ENCODE measurements at places on chromosomes 4 and X. TPM values are rescaled to one million over a fixed set of nuclear protein-coding genes. Genes with fewer than 3 reads are reported as not detected.
A peak's percentile ranks its signal among the peaks of the same experiment; 100 is the strongest.

DNA sequence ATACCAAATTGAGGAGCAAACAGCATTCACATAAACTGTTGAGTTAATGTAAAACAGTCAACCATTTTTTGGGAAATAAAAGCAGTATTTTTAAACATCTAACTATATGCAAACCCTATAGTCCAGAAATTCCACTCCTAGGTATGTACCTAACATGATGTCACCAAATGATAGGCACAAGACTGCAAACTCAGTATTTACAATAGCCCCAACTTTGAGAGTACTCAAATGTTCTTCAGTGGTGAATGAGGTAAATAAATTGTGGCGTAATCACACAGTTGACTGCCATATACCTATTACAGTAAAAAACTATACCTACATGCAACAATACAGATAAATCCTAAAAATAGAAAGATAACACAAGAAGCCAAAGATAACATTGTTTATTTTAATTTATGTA is 1243.8 kb upstream of the ADGRL3 start:
- no peak for DNase-seq
- H3K36me3 ChIP-seq = no peaks in the 10 kb centered on the region
- H3K4me3 ChIP-seq = no peak overlapping the region
- no peak overlapping the region for H3K27ac ChIP-seq

- H3K4me3 ChIP-seq = no peak overlapping the region
- no peaks in the 10 kb centered on the region for H3K27me3 ChIP-seq
- H3K36me3 ChIP-seq = no peaks in the 10 kb centered on the region
- no peak for DNase-seq
Observed at GRCh38 chrX:16061296-16061695, 62.1 kb upstream of the GRPR start.

- no peak for DNase-seq
- no peak overlapping the region for H3K4me3 ChIP-seq
- H3K27ac ChIP-seq = no peak overlapping the region
Observed at GRCh38 chr4:62930884-62931283, 1478.4 kb downstream of the TECRL start.

DNA sequence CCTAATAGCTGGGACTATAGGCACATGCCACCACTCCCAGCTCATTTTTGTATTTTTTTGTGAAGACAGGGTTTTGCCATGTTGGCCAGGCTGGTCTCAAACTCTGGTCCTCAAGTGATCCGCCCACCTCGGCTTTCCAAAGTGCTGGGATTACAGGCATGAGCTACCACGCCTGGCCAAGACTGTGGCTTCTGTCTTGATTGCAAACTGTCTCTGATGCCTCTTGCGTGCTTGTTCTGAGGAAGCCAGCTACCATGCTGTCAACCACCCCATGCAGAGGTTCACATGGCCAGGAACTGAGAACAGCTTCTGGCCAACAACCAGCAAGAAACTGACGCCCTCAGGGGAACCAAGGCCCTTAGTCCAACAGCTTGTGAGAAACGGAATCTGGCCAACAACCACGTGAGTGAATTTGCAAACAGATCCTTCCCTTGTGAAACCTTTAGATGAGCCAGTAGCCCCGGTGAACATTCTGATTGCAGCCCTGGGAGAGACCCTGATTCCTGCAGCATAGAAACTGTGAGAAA is 71.2 kb downstream of the SUPT20HL2 start:
- H3K36me3 ChIP-seq = no peaks in the 10 kb centered on the region
- H3K27me3 ChIP-seq = no peaks in the 10 kb centered on the region
- DNase-seq = peak; percentile 24
- H3K4me1 ChIP-seq = no peaks in the 10 kb centered on the region

GRCh38 chr4:140044337-140044902 is 109.6 kb downstream of the MAML3 start:
- H3K4me1 ChIP-seq = peaks cover 27% of the 10 kb centered on the region
- H3K4me3 ChIP-seq = no peak overlapping the region
- DNase-seq = no peak
- H3K27me3 ChIP-seq = no peaks in the 10 kb centered on the region
- no peak overlapping the region for H3K27ac ChIP-seq

GRCh38 chrX:153365670-153366069 is 31.7 kb downstream of the ZNF275 start:
- DNase-seq = no peak
- H3K27ac ChIP-seq = no peak overlapping the region
- no peak overlapping the region for H3K4me3 ChIP-seq
- peaks cover 3% of the 10 kb centered on the region for H3K4me1 ChIP-seq
- no peaks in the 10 kb centered on the region for H3K36me3 ChIP-seq
- peaks cover 3% of the 10 kb centered on the region for H3K27me3 ChIP-seq

- H3K4me3 ChIP-seq = no peak overlapping the region
- H3K27ac ChIP-seq = no peak overlapping the region
- DNase-seq = no peak
- H3K27me3 ChIP-seq = peaks cover 5% of the 10 kb centered on the region
- no peaks in the 10 kb centered on the region for H3K4me1 ChIP-seq
Observed at GRCh38 chr4:73451404-73451803, 15.4 kb downstream of the AFP start.

GRCh38 chrX:370963-371745 is 15.6 kb downstream of the PPP2R3B start:
- no peak overlapping the region for H3K27ac ChIP-seq
- peaks cover 10% of the 10 kb centered on the region for H3K4me1 ChIP-seq
- H3K36me3 ChIP-seq = no peaks in the 10 kb centered on the region

- H3K27me3 ChIP-seq = peaks cover 6% of the 10 kb centered on the region
- H3K27ac ChIP-seq = no peak overlapping the region
- no peak for DNase-seq
- no peaks in the 10 kb centered on the region for H3K4me1 ChIP-seq
- no peaks in the 10 kb centered on the region for H3K36me3 ChIP-seq
Observed at GRCh38 chrX:9654929-9655328, 110.7 kb downstream of the GPR143 start.

- H3K27ac ChIP-seq = no peak overlapping the region
- no peak overlapping the region for H3K4me3 ChIP-seq
- no peak for DNase-seq
- H3K4me1 ChIP-seq = no peaks in the 10 kb centered on the region
- no peaks in the 10 kb centered on the region for H3K36me3 ChIP-seq
Observed at GRCh38 chr4:177225605-177226004, 84.1 kb upstream of the NEIL3 start.

- peaks cover 46% of the 10 kb centered on the region for H3K4me1 ChIP-seq
- no peak overlapping the region for H3K27ac ChIP-seq
- H3K4me3 ChIP-seq = no peak overlapping the region
- H3K27me3 ChIP-seq = no peaks in the 10 kb centered on the region
- H3K36me3 ChIP-seq = no peaks in the 10 kb centered on the region
Observed at GRCh38 chr4:76984127-76984526, 34.6 kb downstream of the SEPTIN11 start.

DNA sequence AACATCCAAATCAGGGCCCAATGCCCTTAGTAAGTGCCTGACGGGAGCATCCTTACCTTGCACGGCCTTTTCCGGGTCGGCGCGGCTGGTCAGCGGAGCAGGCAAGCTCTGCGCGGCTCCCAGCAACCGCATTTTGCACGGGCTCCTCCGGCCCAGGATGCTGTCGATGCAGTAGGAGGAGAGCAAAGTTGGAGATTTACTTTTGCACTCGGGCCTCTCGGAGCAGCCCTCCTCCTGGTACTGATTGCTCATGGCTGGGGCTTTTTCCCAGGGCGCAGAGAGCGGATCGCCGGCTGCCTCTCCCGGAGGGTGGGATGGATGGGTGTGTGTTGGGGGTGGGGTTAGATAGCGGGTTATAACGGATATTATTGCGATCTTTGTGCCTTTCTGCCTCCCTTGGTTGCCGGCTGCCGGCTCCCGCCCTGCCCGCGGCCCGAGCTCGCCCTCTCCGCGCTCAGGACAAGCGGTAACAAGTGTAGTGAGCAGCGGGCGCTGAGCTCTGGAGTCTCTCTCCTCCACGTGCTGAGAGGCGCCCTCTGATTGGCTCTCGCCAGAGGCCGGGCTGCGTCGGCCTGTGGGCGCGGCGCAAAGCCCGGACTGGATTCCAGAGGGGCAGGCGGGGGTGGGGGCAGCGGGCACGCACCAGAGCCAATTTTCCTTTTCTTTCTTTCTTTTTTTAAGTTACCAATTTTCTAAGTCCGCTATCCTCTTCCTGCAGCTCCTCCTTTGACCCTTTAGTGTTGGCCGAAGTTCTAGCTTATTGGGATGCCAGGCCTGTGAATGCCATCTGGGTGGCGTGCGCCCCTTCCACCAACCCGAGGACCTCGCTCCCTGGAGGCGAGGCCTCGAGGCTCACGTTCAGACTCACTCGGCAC is at the start of gene ARX:
Gene ARX, minus strand, starts transcription at position 480 of the 875 bp plus-strand sequence. Its CDS starts 228 bp downstream, at position 252.
- no peaks in the 10 kb centered on the region for H3K36me3 ChIP-seq
- H3K27ac ChIP-seq = no peak within 1 kb of the TSS
- no peak for DNase-seq
- H3K4me3 ChIP-seq = no peak within 1 kb of the TSS
- H3K4me1 ChIP-seq = peaks cover 4% of the 10 kb centered on the region

- H3K4me1 ChIP-seq = no peaks in the 10 kb centered on the region
- H3K27ac ChIP-seq = no peak overlapping the region
- H3K36me3 ChIP-seq = no peaks in the 10 kb centered on the region
- H3K27me3 ChIP-seq = no peaks in the 10 kb centered on the region
Observed at GRCh38 chr4:20159516-20159915, 92.2 kb upstream of the SLIT2 start.

DNA sequence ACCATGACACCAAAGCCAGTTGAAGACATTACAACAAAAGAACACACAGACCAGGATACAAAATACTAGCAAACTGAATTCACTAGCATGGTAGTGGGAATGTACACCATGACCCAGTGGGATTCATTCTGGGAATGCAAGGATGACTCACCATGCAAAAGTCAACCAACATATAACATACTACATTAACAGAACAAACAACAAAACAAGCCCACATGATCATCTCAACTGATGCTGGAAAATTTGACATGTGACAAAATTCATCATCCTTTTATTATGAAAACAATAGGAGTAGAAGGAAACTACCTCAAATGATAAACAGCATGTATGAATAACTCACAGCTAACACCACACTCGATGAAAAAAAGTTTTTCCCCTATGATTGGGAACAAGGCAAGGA is 190.2 kb downstream of the DCLK2 start:
- no peaks in the 10 kb centered on the region for H3K36me3 ChIP-seq
- no peaks in the 10 kb centered on the region for H3K27me3 ChIP-seq
- H3K27ac ChIP-seq = no peak overlapping the region
- no peaks in the 10 kb centered on the region for H3K4me1 ChIP-seq
- DNase-seq = no peak

- no peak overlapping the region for H3K27ac ChIP-seq
- no peak overlapping the region for H3K4me3 ChIP-seq
- no peaks in the 10 kb centered on the region for H3K4me1 ChIP-seq
- DNase-seq = no peak
Observed at GRCh38 chr4:155140889-155141288, 67.5 kb upstream of the NPY2R start.

UGT2B7 gene
- polyA plus RNA-seq = not detected

PPAT gene
- 15.7 TPM for polyA plus RNA-seq

GPC4 gene
- polyA plus RNA-seq = 5.6 TPM

NR0B1 gene
- 36.5 TPM for polyA plus RNA-seq

ZFP92 gene
- polyA plus RNA-seq = 0.97 TPM

All from adrenal gland (tissue), 19 donors.